NCI-H1694 treated with DMSO at 0.1 percent for 48 hours (cell line): ENCODE measurements at places on chromosomes 1 and 21.

DNA sequence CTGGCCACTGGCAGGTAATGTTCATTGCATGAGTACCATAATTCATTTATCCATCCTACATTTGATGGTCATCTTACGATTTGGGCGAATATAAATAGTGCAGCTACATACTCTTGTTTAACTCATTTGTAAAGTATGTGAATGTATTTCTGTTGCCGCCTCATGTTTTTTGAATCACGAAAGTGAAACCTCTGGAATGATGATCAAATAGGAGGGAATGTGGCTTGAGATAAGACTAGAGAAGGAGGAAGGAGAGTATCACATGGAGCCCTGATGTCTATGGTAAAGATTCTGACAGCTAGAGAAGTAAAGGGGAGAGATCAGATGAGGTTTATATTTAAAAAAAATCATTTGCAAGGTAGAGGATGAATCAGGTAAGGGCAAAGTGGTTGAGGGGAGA lies 8.0 kb downstream of the MRPS14 start:
- no peak for DNase-seq

GRCh38 chr1:246295340-246295739 lies 211.7 kb downstream of the SMYD3 start:
- DNase-seq: no peak

DNA sequence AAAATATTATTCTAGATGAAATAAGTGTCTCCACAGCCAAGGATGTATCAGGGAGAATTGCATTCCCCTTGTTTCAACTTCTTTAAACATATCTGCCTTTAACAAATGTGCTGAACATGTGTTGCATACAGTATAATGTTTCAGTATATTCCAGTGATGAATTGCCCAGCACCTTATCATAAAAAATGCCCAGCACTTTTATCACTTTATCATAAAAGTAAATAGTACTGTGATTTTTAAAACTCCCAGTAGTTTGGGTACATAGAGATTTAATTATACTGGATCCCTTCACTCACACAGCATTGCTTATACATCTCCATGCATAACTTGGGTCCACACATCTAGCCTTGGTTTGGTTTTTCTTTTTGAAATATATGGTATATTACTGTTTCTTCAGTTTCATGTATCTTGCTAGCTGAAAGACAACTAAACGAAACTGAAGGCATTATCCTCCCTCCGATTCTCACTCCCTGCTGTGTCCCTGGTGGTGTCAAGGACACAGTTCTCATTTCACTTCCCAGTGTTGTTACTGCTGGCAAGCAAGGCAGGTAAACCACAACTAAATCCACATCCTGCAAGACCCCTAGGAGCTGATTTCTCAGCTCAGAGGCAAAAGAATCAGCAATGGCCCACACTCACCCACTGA lies 118.2 kb upstream of the SLC44A3 start:
- DNase-seq: no peak

- no peak for DNase-seq
Observed at GRCh38 chr21:46295996-46296752, 10.0 kb downstream of the YBEY start.

DNA sequence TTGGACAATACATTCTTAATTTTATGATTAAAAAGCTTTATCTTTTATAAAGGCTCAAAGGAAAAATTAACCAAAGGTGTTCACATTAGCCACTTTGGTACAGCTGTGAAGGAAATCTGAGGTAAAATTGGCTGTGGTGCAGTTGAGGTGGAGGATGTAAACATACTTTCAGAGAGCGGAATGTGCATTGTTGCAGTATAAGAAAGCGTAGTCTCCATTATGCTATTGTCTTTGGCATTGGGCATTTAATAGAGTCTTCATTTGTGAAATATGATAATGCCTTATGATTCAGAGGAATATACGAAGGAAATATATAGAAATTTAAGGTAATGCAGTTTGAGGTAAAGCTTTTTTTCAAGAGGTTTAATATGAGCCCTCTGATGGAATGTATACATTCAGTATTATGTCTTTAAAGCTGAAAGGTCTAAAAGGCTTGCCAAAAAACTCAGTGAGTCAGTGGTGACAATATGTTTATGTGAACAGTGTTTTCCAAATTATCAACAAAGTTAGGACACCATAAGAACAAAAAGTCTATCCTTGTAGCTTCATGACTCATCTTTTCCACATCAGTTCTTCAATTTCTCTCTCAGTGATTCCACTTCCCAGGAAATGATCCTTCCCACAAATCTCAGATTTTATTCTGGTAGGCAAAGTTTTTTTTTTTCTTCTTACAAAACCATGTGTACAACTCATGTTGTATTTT lies 26.9 kb upstream of the DDR2 start:
- no peak for DNase-seq

GRCh38 chr1:92476071-92476631 lies 10.6 kb downstream of the GFI1 start:
- DNase-seq: no peak

DNA sequence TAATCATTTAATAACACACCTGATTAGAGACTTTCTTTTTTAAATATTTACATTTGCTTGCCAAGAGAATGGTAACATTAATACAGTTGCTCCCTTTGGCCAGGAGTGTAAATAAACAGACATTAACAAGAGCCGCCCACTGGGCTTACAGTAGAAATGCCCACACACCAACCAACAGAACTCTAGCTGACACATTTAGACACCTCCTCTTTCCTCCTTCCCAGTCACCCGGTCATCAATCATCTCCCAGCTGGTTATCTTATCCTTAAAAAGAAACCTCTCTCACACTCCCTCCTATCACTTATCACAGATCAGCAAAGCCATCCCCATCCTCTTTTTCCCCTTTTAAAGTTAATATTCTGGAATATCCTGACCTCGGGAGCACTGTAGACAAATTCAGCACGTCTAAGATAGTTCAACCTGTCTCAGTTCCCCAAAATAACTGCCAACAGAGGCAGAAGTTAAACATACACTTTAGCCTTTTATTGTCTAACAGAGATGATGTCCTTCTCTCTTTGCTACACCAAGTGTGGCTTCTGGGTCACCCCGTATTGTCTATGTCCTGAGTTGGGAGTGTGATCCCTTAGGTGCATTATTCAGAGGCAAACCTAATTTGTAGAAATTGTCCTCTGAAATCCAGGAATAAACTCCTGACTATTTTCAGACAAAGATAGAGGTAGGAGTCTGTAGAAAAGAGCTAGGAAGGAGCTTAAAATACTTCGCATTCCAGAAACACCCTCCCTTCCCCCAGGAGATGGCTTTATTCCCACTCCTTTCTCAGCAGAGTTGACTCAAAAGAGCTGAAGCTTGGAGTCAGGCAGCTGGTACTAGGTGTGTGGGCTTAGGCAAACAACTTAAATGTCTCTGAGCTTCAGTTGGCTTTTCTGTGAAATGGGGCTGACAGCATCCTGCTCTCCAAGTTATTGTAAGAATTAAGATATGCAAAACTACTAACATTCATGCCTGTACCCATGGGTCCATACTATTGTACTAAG lies 8.8 kb downstream of the MYCL start:
- DNase-seq: no peak

GRCh38 chr1:46396441-46397398 lies 2.6 kb downstream of the FAAH start:
- no peak for DNase-seq

- peak; percentile 47 for DNase-seq
Observed at GRCh38 chr1:62391369-62391971, 45.4 kb upstream of the USP1 start.

- DNase-seq: peak; percentile 16
Observed at GRCh38 chr1:205907794-205908193, 35.5 kb downstream of the SLC26A9 start.

DNA sequence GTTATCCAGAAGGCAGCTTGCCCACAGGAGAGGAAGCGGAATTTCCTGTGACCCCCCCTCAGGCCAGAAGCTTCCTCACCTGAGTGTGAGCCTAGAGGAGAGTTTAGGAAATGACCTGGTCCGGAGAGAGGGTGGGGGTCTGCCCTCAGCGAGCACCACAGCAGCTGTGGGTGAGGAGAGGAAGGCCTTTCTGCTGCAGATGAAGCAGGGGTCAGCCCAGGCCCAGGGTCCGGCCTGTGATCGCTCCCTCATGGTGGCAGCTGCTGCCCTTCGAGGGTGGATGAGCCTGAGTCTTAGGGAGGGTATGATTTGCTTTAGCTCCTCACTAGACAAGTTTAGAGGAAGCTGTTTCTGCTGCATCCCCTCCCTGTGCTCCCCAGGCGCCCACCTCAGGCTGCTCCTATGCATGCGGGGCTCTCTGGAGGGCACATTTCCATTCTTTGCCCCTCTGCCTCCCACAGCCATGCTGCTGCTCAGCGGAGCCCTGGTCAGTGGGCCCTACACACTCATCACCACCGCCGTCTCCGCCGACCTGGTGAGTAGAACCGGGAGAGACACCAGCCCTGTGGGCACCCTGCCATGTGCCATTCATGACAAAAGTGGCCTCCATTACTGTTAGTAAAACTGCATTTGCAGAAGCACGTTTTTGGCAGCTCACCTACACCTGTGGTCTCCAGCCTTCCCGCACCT lies 53.0 kb downstream of the SLC37A1 start:
- no peak for DNase-seq

DNA sequence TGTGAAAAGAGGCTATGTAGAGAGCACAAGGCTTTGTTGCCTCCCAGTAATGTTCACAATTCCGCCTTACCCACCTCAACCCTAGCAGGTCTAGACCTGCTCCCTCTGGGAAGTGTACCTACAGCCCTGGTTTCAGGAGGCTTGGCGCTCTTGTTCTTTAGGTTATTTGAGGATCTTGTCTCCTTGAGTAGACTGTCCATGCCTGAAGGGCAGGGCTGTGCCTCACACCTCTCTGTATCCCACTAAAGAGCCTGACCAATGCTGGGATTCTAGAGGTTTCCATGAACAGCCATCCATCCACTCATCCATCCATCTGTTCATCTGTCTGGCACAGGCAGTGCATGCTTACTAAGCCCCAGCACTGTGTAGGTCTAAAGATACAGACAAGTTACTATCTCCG lies 1.0 kb downstream of the RAB7B start:
- DNase-seq: no peak

GRCh38 chr1:228150120-228150460 lies 360 bp downstream of the GJC2 start:
- DNase-seq: no peak

DNA sequence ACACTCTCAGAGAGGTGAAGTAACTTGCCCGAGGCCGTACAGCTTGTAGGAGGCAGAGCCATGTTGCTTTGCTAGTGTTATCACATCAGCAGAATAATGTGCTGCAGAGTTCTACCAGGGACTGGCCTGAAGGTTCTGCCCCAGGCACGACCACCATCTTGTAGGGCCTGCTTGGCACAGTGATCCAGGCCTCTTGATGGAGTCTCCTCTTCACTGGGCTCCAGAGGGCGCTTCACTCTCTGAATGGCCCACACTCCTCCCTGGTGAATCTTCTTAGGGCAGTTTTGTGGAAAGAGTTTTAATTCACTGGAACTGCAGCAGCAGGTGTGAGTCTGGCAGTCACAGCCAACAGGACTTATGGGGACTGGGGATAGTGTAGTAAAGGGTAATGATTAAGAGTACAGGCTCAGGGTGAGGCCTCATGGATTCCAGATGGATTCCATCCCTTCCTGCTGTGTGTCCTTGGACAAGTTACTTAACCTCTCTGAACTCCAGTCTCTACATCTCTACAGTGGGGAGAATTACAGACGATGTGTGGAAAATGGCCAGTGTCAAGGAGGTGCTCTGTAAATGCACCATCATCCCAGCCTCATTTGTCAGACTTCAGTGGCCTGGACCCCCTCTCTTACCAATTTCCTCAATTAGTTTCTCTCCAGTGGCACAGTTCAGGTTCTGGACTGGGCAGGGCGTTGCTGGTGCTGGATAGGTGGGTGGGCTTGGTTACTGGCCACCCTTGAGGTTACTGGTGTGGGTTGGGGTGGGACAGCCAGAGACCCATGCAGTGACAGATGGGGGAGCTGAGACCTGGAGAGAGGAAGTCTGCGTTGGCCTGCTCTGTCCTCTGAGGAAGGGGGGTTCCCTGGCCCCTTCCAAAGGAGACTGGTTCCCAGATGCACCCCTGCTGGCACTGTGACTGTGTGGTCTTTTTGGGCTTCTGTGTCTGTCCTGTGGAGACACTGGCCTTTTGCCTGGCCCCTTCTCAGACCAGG lies 45.9 kb upstream of the CSF3R start:
- DNase-seq: peak; percentile 3

GRCh38 chr1:201447903-201448871 lies 20.8 kb downstream of the PHLDA3 start:
- DNase-seq: peak; percentile 60
